Epithelial cell of esophagus (primary cell): ENCODE measurements at places on chromosomes 7 and 10.
A peak's percentile ranks its signal among the peaks of the same experiment; 100 is the strongest.

- peak; percentile 30 for DNase-seq
Measured at GRCh38 chr10:31929261-31930022, 811 bp upstream of the ARHGAP12 start.

DNA sequence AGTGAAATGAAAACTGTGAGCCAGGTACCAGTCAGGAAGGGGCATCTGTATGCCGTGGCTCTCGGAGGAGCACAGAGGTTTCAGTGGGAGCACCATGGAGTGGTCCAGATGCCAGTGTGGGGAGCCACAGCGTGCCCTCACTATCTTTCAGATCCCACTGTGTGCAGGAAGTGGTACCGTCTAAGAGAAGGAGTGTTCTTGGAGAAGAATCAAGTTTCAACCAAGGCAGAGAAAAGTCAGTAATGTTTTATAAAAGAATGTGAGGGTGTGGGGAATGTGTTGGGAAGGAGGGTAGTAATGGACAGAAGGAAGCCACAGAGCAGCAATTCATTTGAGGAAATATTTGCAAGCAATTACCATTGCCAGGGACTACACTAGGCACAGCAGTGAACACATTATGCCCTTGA, 35.6 kb downstream of the PRKAR2B start:
- DNase-seq = no peak

DNA sequence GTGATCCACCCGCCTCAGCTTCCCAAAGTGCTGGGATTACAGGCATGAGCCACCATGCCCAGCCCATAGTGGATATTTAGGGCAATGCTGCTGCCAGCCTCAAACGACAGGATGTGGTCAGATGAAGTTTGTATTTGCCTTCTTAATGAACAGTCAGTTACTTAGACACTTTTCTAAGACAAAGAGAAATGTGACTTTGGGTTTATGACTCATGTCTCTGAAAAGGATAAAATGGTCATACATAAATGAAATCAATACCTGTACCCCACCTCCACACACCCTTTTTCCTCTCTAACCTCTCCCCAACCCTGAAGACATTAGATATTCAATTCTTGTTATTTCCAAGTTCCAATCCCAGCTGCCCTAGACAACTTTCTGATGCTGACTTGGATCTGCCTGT, 109.3 kb upstream of the INSIG1 start:
- DNase-seq = no peak

DNA sequence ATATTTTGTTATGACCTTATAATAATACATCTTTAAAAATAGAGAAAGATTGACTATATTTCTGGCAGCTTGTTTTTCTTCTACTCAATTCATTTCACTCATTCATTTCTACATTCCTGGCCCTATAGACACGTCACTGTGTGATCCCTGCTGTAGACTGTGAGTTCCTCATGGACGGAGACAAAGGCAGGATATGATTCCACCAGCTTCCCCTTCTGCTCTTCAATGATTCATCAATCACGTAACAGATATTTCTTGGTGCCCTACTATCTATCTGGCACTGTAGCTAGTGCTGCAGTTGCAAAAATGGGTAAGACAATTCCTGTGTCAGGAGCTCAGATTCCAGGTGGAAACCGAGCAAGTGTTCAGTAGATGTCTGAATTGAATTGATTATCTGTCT, 415.0 kb downstream of the SFMBT2 start:
- DNase-seq = peak; percentile 3

DNA sequence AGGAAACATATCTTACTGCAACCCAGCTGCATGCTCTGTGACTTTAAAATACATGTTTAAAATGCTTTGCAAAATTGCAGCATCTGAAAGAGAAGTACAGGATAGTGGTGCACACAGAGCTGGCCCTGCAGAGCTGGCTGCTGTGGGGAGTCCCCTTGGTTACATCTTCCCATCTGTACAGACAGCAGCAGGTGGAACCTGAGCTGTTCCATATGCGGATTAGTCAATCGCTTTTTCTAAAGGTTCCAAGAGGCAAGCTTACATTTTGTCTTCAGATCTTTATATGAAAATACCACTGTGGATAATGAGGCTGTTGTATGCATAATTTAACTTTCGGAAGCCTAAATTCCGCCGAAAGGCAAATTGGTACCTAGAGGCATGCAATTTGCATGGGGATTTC, 444.1 kb downstream of the NRG3 start:
- no peak for DNase-seq

- DNase-seq = no peak
Measured at GRCh38 chr7:98475352-98475751, 74.5 kb upstream of the BAIAP2L1 start.

DNA sequence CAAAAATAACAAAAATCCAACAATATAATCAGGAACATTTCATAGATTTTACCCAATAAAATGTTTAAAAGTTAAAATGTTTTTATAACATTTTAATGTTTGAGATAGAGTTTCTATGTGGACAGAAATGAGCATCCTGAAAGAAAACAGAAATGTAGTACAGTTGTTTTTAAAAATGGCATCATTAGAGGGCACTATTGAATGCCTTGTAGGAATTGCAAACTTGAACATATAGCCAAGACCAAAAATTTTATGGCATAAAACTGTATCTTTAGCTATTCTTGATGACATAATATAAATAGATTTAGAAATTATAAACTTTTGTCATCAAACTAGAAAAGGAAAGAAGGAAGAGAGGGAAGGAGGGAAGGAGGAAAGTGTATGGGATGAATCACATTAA, 1372.7 kb downstream of the GATA3 start:
- DNase-seq = no peak

DNA sequence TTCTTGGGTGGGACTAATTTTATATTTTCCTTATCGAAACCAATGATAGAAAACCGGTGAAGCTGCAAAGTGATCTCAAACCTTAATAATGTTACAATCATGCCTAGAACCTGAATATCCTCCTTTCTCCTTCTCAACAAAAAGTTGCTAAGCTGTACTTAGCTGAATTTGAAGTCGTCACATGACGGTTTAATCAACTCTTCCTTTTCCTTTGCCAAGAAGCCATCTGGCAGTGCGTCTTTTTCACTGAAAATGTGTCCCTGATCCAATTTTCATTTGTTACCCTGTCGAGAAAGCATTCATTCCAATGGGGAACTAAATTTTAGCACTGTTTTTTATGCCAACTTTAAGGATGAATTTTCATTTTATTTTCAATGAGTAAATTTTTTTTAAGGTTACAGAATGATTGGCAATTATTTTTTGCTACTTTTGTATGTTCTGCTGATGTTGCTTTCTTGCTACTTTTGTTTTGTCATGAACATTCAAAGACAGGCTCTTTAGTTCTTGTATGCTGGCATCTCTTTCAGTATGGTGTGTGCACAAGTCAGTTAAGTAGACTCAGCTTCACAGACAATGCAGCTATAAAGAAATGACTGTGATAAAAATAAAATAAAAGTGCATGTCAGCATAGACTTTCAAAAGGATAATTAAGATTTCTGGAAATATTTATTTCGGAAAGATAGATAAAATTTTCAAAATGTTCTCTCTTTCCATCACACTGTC, 980.0 kb downstream of the DNAJB9 start:
- DNase-seq = no peak

- DNase-seq = peak; percentile 56
Measured at GRCh38 chr10:70827086-70827757, 11.5 kb downstream of the SGPL1 start.

DNA sequence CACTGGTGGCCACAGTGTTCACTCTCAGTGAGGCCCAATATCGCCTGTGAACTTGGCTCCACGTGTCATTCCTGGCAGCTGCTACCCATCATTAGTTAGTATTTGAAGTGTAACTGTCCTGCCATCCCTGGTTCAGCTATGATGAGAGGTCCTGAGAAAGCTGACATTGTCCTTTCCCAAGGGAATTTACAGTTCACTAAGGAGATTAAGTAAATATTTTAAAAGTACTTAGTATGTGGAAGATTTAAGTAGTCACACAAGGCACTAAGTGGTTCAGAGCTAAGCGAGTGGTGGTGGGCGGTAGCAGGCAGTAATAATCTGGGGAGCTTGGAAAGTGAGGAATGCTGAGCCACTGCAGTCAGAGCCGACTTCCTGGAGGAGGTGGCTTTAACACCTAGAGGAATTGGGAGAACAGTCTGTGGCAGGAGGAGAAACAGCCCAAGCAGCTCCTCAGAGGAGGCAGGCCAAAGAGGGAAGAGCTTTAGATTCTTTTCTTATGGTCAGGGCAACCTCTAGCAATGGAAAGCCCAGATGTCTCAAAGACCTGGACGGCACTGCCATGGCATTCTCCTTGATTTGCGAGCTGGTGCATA, 519.7 kb downstream of the LRMDA start:
- DNase-seq = no peak

DNA sequence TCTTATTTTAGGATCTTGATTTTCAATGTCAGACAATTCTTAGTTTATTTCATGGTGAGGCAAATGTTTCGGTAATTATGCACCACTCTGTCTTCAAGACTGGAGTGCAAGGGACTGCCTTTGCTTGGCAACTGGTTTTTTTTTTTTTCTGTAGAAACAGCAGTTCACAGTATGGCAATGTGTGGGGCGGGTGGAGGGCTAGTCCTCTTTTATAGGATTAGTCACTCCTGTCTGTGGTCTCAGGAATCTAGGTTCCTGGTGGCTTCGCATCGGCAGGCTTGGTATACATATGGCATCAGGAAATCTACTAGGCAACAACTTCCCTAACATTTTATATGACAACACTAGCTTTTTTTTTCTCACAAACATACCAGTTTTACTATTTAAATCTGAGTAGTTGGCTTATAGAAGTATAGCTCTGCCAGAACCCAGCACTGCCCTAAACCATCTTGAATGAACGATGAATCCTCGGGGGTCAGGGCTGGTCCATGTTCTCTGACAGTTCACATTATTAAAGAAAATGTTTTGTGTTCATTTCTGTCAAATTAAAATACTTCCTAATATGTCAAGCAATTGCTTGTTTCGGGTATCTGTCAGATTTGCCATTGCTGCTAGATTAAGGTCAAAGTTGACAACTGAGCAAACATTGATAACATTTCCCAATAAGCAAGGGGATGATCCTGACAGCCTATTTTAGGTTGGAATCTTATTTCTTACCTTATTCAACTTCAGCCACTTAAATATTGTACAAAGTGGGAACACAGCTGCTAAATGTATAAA, 289.7 kb upstream of the VSTM2A start:
- no peak for DNase-seq

GRCh38 chr7:1754345-1754908, 84.3 kb downstream of the ELFN1 start:
- no peak for DNase-seq

GRCh38 chr7:13336227-13336626, 648.8 kb downstream of the ARL4A start:
- DNase-seq = peak; percentile 67

DNA sequence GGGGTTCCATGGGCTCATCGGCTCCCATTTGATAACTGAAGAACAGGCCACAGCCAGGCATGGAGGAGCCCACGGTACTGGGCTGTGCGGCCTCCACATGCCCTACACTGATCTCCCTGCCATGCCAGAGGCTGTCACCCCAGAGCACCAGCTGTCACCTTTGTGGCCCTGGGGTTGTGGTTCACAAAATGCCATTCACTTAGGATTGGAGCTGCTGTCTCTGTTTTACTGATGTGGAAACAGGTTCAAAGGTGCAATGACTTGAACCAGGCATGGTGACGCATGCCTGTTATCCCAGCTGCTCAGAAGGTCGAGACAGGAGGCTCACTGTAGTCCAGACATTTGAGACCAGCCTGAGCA, 4.3 kb upstream of the UPK3B start:
- DNase-seq = no peak

- no peak for DNase-seq
Measured at GRCh38 chr7:134532954-134533218, 5.5 kb downstream of the AKR1B10 start.

DNA sequence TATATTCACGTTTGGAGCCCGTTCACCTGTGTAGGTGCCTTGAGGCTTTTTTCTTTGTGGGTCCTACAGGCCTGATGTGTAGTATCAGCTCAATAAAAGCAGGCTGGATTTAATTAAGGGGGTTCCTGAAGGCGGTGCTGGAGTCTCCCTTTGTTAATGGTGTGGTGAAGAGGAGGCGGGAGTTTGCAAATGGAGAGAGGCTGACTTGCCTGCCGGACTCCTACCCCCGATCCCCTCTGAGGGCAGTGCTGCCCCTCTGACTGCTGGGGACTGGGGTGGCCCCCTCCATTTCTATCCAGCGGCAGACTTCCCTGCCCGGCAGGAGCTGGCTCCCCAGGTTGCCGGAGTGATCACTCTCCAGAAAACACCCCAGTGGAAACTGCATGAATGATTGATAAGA, 45.1 kb downstream of the ZMIZ1 start:
- no peak for DNase-seq

GRCh38 chr7:158446281-158446680, 141.3 kb downstream of the PTPRN2 start:
- DNase-seq = no peak

GRCh38 chr10:79321951-79322350, 25.3 kb upstream of the PPIF start:
- peak; percentile 67 for DNase-seq

DNA sequence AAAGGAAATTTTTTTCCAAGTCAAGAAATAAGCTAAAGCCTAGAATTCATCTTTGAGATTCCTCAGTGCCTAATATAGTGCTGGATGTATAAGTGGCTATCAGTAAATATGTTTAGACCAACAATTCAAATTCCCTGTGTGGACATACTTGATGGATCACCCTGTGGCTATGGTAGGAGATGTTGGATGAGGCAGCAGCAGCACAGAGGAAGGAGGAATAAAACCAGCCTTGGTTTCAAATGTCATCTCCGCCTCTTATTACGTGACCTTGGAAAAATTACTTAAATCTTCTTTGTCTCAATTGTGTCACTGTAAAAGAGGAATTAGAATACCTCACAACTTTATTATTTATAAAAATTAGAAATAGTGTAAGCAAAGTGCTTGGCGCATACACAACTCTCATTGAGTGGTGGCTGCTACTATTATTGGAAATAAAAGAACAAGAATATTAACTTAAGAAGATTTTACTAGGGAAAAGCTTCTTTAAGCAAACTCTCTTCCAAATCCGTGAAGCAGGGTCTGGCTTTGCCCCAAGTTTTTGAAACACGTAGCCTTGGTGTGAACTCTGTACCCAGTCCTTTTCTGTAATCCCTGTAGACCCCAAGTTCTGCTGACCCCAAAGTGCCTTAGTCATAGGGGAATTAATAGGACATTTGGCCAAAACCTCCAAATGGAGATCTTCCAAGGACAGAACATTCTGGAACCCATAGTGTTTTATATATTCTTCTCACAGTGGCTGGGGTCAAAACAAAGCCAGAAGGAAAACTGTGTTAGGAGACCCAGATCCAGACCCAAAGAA, 283.8 kb downstream of the PTEN start:
- no peak for DNase-seq

GRCh38 chr7:90771281-90771680, 175.2 kb downstream of the CDK14 start:
- peak; percentile 13 for DNase-seq

- peak; percentile 81 for DNase-seq
Measured at GRCh38 chr10:32379318-32379949, 32.5 kb upstream of the EPC1 start.

GRCh38 chr7:134827889-134828288, 48.5 kb downstream of the CALD1 start:
- no peak for DNase-seq
